Mucosa of descending colon (tissue), 3 donors: ENCODE measurements at places on chromosomes 4 and X. TPM values are rescaled to one million over a fixed set of nuclear protein-coding genes. Genes with fewer than 3 reads are reported as not detected.
A peak's percentile ranks its signal among the peaks of the same experiment; 100 is the strongest.

DNA sequence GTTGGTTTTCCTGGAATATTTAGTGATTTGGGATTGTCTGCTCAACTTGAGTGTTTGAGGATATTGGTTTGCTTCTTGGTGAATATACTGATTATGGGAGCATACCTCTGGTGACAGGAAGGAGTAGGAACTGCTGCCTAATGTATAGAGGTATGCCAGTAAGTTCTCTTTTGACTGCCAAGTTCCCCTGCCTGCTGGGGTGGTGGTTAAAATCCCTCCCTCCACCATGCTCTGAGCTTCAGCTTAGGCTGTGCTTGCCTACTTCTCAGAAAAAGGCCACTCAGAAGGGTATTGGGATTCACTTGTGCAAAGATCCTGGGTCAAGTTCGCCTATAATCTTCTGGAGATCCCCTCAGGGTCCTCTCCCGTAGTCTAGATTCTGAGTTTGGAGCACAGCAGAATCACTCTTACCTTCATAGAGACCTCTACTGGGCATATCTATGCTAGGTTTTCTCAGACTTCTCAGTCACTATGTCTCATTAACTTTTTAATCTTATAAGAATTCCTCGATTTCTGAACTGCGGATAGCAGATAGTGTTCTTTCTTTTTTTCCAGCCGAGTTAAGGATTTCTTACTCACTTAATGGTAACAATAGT lies 44.7 kb upstream of the DCK start:
- DNase-seq = no peak

Gene RPL34
- 835 TPM for total RNA-seq

- no peak for DNase-seq
These were observed 47.7 kb upstream of the AADAT start for GRCh38 chr4:170137466-170137865.

GRCh38 chrX:2497961-2498780 lies 2.6 kb downstream of the DHRSX start:
- DNase-seq = peak; percentile 50

- DNase-seq = no peak
These were observed 15.2 kb upstream of the CXCL6 start for GRCh38 chr4:73821325-73821724.

DNA sequence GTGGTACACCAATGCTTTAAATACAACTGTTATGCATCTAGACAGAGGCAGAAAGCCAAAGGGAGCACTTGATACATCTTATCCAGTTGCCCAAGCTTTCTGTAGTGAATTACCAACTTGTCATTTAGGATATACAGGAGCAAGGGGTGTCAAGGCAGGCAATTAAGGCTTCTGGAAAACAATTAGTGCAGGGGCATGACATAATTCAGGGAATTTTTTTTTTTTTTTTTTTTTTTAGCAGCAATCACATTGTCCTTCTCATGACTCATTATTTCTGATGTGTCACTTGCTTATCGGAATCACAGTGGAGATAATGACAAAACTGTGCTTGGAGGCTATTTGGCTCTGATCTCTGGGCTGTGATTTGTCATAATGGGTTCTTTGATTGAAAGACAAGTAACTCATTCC lies 259.5 kb downstream of the ARHGAP24 start:
- no peak for DNase-seq
